Activated T-cell treated with anti-CD3 and anti-CD28 coated beads, Interleukin-2, amount 50 U/mL, for 48 hours (primary cell): ENCODE measurements at places on chromosomes 4 and X.

GRCh38 chr4:179678093-179678814 is 2236.0 kb upstream of the AGA start:
- no peak for DNase-seq

GRCh38 chr4:153497988-153498967 is 32.1 kb downstream of the TMEM131L start:
- DNase-seq, result no peak

- no peak for DNase-seq
Observed at GRCh38 chr4:112422644-112423043, 93.3 kb downstream of the NEUROG2 start.

GRCh38 chrX:69082055-69082752 is 83.0 kb downstream of the PJA1 start:
- DNase-seq, result no peak
